Stimulated activated CD4-positive, alpha-beta T cell treated with anti-CD3 and anti-CD28 coated beads, Interleukin-4, amount 100 ng/mL, for 24 hours (primary cell): ENCODE measurements at places on chromosomes 16 and 17.

GRCh38 chr16:62831235-62831850, 795.1 kb upstream of the CDH8 start:
- no peak for DNase-seq

DNA sequence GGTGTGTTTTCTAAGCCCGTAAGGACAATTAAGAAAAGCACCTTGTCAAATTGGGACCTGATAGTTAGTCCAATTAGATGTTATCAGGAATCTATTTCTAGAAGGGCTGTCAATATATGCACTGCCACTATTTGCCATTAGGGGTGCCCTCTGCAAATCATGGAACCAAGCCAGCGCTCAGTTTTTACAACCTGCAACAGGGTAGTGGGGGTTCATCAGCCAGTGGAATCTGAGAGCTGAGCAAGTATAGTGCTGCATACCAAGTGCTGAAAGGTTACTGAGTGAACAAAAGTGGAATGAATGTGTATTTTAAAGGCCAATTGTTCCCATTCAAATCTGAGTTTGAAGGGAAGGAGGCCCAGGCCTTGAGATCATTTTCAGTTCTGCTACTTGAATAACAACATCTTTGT, 10.4 kb downstream of the PRR11 start:
- peak; percentile 41 for DNase-seq

DNA sequence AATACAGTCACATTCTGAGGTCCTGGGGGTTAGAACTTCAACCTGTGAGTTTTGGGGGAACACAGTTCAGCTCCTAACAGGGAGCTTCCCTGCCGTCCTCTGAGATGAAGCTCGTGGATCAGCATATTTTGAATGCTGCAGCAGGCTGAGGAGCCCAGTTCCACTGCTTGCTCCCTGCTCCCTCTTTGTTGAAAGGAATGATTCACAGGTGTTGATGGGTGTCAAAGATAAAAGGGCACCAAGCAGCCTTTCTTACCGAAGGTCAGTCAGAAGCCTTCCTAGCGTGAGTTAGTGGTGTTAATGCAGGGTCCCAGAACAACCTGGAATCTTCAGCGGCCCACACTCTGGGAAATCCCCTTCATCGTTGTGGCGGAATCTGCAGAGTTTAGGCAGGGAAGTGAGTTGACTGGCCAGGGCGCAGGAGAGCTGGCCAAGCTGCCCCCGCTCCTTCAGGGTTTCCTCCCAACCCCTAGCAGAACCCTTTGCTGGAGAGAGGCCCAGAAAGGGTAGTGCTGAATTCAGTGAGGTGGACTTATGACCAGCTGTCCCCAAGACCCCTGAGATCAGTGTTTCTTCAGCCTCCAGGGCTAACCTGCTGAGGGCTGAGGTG, 114.8 kb downstream of the GNAO1 start:
- no peak for DNase-seq

GRCh38 chr16:49726155-49726554, 129.8 kb downstream of the ZNF423 start:
- no peak for DNase-seq

DNA sequence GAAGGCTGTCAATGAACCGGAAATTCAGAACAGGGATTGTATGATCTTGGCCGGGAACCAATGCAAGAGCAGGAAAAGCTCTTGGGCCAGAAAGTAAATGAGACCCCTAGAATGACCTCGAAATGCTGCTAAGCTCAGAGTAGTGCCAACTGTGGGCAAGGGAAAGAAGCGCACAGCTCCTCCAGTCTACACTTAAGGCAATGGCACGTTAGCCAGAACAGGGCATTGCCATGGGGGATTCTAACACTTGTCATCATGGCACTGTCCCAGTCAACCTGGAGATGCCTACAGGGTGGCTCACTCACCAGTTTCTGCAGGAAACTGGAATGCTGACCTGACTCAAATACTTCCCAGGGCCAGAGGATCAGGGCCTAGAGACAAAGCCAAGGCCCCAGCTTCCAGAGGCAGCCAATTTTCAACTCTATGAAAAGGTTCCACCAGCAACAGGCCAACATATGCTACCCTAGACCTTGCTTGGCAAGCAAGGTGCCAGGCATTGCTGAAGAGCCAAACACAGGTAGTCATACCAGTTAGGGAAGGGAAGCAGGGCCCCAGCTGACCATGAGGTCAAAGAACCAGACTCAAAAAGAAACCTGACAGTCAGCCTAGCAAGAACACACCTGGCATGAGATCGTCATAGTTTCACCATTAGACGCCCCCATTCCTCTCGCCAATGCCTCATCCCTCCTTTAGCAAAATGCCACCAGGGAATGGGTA, 34.9 kb downstream of the ARHGAP17 start:
- DNase-seq, result peak; percentile 7

- DNase-seq, result no peak
These were observed 145.2 kb upstream of the C17orf78 start for GRCh38 chr17:37230633-37231032.

DNA sequence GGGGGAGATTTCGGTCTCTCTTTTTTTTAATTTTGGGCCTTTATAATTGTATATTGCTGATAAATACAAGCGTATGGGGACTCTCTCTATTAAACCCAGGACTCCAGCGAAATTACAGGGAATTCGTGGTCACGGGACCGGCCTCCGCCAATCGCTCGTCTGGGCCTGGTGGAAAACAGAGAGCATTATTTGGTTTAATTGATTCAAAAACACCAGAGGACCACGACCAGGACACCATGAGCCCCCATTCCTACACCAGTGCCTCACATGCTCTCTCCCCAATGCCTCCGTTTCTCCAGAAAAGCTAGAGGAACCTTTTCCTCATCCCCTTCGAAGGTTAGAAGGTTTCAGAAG, at the start of gene HOXB2:
TSS of gene HOXB2 (minus strand) at position 88 of the 354 bp plus-strand sequence. CDS start 198 bp downstream, outside the sequence.
- no peak for DNase-seq

GRCh38 chr17:61063528-61063927, 336.1 kb upstream of the TBX2 start:
- no peak for DNase-seq

DNA sequence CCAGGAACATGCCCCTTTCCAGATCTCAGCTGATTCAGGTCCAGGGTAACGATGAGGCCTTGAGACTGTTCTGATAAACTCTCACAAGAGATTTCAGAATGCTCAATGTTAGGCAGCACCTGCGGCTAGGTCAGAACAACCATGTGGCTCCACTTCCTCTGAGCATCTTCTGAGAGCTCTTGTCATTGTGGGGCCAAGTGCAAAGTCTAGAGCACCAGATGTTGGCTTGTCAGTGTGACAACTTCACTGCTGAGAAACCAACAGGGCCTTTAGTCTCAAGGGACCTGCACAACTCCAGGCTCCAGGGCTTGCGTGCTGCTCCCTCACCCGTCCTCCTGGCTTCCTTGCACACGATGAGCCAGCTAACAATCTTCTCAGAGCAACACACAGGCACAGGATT, 29.0 kb downstream of the FCSK start:
- no peak for DNase-seq

DNA sequence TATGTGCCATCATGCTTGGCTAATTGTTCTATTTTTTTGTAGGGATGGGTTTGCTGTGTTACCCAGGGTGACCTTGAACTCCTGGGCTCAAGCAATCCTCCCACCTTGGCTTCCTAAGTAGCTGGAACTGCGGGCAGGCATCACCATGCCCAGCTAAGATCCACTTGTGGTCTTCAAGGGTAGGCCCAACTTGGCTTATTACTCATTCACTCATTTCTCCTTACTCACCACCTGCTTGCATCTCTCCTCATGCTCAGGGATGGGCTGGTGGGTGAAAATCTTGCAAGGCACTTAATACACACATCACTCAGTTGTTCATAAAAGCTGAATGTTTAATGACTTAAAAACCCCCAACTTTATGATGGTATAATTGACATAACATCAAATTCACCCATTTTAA, 207.8 kb downstream of the SHISA9 start:
- no peak for DNase-seq

- DNase-seq, result no peak
These were observed 29.9 kb upstream of the GINS2 start for GRCh38 chr16:85718682-85719081.

- no peak for DNase-seq
These were observed 99.5 kb downstream of the SYCE1L start for GRCh38 chr16:77298418-77299360.

- no peak for DNase-seq
These were observed 253.3 kb downstream of the SLC39A11 start for GRCh38 chr17:72839131-72839725.

- DNase-seq, result no peak
These were observed 14.2 kb downstream of the AXIN2 start for GRCh38 chr17:65547253-65547670.

DNA sequence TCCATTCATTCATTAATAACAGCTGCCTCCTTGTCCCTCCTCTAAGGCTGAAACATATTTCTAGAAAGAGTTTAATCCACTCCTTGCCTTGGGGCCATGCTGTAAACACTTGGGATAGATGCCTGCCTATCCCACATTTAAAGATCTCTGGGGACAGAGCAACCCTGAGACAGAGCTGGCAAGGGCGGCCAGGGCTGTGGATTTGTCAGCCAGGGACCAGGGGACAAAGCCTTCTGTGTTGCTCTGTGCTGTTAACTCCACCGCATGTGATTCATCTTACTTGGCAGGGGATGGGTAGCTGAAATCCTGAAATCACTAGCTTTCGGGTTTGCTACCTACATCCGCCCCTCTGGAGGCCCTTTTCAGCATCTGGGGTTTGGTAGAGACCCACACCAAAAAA, 392.9 kb downstream of the SLC39A11 start:
- no peak for DNase-seq

DNA sequence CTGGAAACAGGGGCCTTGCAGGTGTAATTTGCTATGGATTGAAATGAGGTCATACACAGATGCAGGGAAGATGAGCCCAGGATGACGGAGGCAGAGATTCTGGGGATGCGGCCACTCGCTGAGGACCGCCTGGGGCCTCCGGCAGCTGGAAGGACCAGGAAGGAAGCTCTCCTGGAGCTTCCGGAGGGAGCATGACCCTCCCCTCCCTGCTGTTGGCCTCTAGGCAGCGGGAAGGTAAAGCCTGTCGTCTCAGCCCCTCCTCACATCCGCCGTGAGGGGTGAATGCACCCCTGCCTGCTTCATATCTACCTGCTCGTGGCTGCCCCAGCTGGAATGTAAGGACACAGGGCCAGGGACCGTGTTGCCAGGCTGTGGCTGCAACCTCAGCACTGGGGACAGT, 29.1 kb upstream of the ZNF469 start:
- no peak for DNase-seq

GRCh38 chr17:28969706-28970393, 18.5 kb upstream of the PHF12 start:
- DNase-seq, result no peak

DNA sequence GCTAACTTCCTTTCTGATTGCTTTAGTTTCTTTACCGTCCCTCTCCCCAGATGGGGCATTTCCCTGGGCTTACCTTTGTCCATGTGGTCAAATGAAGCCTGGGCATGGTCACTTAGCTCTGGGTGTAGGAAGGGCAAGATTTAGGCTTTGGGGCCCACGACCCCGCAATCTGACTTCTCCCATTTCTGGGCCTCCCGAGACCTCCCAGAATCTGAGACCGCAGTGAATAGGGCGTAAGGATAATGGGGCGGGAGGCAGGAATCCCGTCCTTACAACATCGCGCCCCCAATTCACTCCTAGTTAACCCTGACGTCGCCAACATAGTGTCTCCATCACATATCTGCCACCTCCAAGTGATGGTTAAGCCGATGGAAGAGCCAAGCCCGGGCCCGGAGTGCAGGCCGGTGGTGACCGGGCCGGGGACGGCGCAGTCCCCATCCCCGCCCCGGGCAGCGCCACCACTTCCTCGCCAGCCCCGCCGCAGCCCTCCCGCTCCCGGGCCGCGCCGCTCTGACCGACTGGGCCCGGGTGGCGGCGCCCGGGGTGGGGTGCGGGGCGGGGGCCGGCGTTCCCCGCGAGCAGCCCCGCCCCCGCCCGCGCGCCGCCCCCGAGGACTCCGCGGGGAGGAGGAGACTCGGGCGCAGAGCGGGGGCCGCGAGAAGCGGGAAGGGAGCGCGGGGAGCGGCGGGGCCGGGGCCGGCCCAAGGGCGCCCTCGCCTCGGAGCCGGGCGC, at the start of gene RHBDL3:
TSS of gene RHBDL3 (plus strand) at position 641 of the 732 bp plus-strand sequence. CDS start 358 bp downstream, outside the sequence.
- DNase-seq, result no peak

GRCh38 chr16:57089406-57089805, 3.0 kb upstream of the CPNE2 start:
- no peak for DNase-seq

GRCh38 chr17:80501741-80502577, 25.6 kb upstream of the NPTX1 start:
- no peak for DNase-seq

- DNase-seq, result peak; percentile 66
These were observed 13.0 kb upstream of the SPNS3 start for GRCh38 chr17:4420692-4421131.

GRCh38 chr16:12147681-12148080, 171.1 kb downstream of the SNX29 start:
- no peak for DNase-seq

- DNase-seq, result no peak
These were observed 215.1 kb downstream of the SLC39A11 start for GRCh38 chr17:72877348-72877747.

DNA sequence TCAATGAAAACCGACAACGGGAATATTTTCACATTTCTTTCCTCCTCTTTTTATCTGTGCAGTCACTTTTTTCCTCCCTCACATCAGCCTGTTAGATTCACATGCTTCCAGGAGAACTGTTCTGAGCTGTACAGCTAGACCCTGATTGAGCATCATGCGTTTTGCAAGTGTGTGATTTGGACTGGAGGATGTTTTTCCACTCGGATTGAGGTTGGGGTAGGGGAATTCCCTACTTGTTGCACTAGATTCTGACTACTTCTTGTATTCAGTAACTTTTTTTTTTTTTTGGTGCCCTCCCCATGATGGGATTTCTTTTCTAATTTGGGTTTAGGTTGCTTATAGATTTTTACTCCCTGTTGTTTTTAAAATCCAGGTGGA, 4.8 kb downstream of the MSI2 start:
- DNase-seq, result no peak

DNA sequence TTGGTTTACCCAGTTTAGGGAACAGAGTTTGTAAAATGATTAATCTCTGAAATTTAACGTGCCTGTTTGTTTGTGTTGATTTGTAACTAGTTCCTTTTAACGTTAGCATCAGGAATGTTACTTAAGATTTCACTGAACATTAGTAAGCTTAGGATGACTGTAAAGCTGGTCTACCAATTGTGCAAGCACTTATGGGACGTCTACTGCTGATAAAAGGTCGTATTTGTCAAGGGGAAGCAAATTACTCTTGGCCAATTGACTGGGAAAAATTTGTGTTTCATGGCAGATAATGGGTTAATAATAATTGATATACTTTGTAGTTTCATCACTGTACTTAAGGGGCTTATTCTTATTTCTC, 11.8 kb downstream of the METTL9 start:
- no peak for DNase-seq
